ENCODE measurements at places on chromosomes 5 and 9.

DNA sequence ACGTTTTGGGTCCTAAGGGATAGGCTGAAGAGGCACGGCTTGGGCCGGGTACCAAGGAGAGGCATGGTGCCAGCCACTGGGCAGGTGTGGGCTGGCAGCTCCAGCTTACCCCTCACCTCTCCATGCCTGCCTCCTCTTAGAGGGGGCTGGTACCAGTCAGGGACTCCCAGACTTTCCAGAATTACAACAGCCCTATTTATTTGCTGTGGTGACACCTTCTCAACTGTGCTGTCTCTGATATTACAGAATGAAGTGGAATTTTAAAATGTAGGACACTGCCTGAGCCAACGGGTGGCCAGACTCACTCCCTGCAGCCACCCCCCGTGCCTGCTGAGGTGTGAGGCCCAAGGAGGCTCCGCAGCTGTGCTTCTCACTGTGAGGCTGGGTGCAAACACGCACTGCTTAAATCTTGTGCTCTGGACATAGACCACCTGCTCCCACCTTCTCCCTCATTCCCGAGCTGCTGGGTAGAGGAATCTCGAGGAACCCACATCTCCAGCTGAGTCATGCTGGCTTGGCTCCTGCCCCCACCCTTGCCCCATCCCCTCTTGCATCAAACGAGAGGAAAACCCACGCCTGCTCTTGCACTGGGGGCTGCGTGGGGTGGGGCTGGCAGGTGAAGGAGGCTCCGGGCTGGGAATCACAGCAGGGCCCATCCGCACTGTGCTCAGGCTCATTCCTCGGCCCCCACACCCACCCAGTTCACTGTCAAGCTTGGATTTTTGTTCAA lies 47.9 kb downstream of the PRRT1B start:
- DNase-seq = no peak

GRCh38 chr5:10913181-10913810 lies 152.3 kb upstream of the DAP start:
- no peak for DNase-seq

DNA sequence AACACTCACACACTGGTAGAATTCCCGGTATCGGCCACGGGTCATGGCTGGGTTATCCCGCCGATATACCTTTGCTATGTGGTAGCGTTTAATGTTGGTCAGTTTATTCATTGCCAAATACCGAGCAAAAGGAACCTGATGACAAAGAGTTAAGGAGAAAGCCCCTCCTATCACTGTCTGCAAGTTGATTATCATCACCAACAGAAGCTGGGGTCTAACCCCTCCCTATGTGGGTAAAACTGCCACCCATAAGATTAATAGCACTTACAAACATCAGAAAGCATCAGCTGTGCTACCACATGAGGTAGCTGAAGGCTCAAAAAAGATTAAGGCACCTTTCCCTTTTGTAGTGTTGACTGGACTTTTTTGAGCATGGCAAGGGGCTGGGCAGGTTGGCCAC lies 5.6 kb upstream of the DND1 start:
- no peak for DNase-seq

GRCh38 chr5:158736150-158736870 lies 363.4 kb downstream of the EBF1 start:
- no peak for DNase-seq

DNA sequence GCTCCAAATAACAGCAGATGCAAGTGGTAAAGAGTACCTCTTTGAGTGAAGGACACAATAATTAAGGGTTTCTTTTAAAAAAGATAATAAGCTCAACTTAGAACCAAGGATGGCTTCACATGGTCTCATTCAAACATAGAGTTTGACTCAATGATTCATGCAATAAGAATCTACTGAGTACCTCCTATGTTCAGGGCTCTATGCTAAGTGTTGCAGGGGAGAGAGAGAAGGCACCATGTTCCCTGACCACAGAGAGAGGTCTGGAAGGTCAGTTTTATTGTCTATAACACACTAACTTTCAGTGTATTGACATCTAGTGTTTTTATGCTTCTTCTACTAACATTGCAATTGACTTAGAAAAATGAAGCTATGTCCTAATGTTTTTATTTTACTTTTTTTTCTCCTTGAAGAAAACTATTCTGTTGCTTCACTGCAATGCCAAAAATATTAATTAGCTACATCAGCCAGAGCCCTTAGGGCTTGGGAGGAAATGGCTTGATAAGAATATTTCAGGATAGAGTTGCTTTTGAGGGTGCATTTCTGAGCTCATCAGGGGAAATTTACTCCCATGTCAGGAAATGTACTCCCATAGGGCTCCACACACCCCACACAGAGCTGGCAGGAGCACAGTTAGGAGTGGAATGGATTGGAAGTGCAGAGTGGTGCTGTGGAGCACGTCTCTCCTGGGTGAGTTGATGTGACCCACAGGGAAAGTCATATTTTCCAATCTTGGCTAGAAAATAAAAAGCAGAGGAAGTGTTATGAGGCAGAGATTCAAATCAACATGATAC lies 106.6 kb downstream of the PDE8B start:
- no peak for DNase-seq

DNA sequence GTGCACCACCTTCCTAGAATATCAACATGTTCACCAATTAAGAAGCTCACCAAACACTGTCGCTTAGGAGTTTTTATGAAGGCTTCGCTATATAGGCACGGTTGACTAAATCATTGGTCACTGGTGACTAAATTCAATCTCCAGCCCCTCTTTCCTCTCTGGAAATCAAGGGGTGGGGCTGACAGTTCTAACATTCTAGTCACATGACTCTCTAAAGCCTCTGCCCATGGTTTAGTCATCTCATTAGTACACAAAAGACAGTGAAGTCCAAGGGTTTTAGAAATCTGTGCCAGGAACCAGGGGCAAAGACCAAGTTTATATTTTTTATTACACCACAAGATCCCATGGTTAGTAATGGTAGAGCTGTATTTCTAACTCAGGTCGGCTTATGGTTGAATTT lies 243.2 kb downstream of the ELAVL2 start:
- DNase-seq = no peak

DNA sequence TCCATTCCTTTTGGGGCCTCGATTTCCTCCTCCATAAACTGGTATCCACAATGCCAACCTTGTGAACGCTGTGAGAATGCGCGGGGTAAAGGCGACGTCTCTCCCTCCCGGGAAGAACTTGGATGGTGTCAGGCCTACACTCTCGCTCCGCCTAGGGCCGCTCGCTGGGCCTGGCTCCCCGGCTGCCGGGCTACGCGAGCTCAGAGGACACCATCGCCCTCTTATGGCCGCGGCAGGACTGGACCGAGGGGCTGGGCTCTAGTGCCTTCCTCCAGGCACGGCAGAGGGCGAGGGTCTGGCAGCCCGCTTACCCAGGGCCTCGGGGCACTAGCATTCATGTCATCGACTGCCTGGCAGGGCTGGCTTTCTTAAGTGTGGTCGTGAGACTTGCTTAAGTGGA lies 1.3 kb upstream of the EXOSC2 start:
- DNase-seq = no peak

DNA sequence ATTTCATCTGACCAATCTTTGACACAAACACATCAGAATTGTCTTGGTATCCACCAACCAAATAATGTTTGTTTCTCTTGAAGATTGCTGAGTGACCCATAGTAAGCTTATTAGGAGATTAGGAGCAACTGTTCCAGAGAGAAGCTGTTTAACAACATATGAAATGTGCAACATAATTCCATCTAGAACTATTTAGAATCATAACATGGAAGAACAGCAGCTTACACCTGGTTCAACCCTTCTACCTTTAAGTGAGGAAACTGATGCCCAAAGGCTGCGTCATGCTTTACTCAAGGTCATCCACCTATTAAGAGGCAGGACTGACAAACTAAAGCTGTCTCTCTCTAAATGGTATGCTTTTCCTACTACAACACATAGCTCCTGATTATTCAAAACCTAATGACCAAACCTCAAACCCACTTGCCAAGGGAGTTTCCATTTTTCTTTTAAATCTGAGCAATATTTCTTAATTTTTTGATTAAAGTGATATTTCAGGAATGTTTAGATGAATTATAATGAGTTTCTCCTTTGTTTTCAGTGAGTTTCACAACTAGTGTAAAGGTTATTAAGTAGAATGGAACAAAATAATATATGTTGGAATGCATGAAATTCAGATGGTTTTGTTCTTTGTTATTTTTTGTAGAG lies 545.9 kb downstream of the RAB3C start:
- DNase-seq = no peak

DNA sequence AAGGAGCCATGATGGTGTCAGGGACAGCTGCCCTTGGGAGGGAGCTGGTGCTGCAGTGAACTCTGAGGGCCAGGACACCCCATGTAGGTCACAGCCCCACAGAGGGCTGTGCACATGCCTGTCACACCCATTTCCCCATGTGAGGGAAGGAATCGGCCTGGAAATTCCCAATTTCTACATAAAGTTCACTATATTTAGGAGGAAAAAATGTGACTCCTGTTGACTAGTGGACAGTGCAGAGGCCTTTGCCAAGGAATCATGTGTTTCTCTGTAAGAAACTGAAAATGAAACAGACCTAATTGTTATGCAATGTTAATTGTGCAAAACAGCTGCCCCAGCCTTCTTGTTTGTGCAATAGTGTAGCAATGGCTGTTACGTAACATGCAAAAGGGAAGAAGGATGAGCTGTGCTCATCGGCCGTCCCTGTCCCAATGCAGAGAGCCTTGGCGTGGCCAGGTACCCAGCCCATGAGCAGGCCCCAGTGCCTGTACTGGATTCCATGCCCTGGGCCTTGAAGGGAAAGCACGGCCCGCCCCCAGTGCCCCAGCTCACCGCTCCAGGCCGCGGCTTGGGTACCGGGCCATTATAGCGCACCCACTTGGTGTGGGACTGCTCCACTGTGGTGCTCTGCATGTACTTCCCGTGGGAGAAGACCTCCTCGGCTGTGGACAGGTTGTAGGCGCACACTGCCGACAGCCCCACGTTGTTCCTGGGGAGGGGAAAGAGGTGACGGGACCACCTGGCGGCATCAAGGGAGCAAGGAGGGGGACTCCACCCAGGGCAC lies 70.0 kb downstream of the SECISBP2 start:
- DNase-seq = no peak

DNA sequence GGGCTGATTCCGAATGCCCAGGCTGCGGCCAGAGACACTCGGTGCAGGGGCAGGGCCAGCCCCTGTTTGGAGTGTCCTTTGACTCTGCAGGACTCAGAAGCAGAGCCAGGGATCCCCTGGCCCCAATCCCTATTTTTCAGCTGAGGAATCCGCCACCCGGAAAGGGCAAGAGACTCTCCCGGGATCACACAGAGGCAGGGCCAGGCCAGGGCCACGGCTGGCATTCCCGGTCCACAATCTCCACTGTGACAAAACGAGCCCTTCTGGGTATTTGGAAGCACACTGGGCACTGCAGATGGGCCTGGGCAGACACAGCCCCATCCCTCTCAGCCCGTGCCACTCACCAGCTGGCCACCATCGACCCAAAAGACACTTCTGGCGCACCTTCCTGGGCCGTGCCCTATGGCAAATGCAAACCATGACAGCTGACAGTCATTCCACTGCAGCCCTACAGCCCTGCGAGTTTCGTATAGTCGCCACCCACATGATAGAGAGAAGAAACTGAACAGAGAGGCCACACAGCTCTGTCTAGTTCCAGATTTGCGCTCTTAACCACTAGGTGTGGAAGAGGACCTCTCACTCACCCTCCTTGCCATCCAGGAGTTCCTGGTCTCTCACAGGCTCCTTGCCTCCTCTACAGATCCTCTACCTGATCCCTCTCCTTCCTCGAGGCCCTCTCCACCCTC lies 13.3 kb downstream of the NR5A1 start:
- no peak for DNase-seq

- DNase-seq = no peak
Measured at GRCh38 chr5:88888291-88888690, 5.3 kb upstream of the MEF2C start.

DNA sequence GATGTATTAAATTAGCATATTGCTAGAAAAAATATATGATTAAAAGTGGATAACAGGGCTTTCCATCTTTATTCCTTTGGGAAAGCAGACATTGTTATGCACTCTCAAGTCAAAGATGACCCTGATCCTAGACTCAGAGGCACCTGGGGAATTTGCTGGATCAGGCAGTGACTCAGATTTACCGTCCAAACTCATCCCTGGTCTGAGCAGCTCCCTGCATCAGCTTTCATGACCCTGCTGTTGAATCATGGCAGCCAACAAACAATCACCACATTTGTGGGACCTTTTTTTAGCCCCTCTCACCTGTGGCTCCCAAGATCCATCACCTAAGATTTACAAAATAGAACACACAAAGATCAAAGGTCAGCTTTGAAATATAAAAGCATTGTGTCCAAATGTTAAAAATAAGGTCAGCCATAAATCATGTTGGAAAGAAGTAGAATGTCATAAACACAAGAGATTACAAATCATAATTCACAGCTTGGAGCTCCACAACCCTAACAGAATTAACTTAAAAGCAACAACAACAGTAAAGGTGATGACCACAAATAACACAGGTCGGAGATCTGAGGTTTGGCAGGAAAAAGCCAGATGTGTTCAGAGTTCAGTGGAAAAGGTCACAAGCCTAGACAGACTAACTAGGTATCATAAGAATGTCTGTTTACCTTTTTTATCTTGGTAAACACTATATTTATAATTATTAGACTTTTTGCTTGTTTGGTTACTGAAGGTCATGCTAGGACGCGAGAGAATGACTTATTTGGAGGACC lies 55.5 kb downstream of the ZFAND5 start:
- DNase-seq = no peak

GRCh38 chr5:38669361-38669880 lies 113.0 kb upstream of the LIFR start:
- no peak for DNase-seq

All from RWPE2 (cell line).